ENCODE measurements at places on chromosomes 6 and 20. TPM values are rescaled to one million over a fixed set of nuclear protein-coding genes. Genes with fewer than 3 reads are reported as not detected.

The SPATS1 gene
- total RNA-seq = 4.4 TPM

The CLPSL1 gene
- not detected for total RNA-seq

GRCh38 chr6:81996414-81996813, 243.9 kb upstream of the TENT5A start:
- no peaks in the 10 kb centered on the region for H3K27me3 ChIP-seq
- DNase-seq = no peak
- no peaks in the 10 kb centered on the region for H3K36me3 ChIP-seq
- no peak overlapping the region for H3K27ac ChIP-seq

The THBS2 gene
- 33.2 TPM for total RNA-seq

The CST3 gene
- 726 TPM for total RNA-seq

GRCh38 chr6:76593668-76594067, 521.2 kb upstream of the IMPG1 start:
- no peaks in the 10 kb centered on the region for H3K36me3 ChIP-seq
- no peak overlapping the region for H3K4me3 ChIP-seq
- no peak overlapping the region for H3K27ac ChIP-seq
- H3K4me1 ChIP-seq = no peaks in the 10 kb centered on the region

The BTNL2 gene
- total RNA-seq = not detected

The SIRPG gene
- 1.8 TPM for total RNA-seq

DNA sequence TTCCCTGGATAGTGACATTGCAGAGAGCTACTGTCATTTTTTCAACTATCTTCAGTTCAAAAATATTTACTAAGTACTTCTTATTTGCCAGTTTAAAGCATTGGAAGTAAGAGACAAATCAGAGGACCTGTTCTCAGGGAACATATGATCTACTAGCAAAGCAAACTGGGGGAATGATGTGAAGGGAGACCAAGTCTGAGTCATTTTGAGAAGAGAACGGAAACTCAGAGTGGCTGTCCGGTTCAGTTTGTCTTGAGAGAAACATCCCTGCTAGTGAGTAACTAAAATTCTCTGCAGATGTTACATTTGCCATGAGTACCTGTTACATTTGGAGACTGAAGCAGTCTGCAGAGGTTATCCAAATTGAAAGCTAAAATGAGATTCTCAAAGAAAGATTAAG, 118.3 kb downstream of the KCNQ5 start:
- H3K27ac ChIP-seq = no peak overlapping the region
- no peaks in the 10 kb centered on the region for H3K27me3 ChIP-seq
- H3K4me3 ChIP-seq = no peak overlapping the region
- no peaks in the 10 kb centered on the region for H3K4me1 ChIP-seq
- no peaks in the 10 kb centered on the region for H3K36me3 ChIP-seq
- no peak for DNase-seq

GRCh38 chr20:8671370-8671961, 397.4 kb upstream of the PLCB4 start:
- H3K4me3 ChIP-seq = no peak overlapping the region
- H3K36me3 ChIP-seq = no peaks in the 10 kb centered on the region
- no peak overlapping the region for H3K27ac ChIP-seq

DNA sequence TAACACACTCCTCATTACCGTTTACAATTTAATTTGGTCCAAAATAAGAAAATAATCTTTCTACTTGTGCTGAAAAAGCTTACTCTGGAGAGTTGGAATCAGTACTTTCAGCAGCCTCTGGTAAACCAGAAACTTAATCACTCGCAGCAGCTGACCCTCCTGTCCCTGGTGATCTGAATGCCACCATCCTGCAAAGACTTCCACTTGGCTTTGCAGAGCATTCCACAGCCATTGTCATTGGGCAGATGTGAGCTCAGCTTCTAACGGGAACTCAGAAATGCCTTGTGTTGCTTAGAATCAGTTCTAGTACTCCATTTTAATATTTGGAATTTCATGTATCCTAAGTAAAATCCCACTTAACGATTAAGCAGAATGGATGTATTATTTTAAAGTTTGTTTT, 59.7 kb downstream of the PHACTR1 start:
- no peak overlapping the region for H3K4me3 ChIP-seq
- H3K4me1 ChIP-seq = no peaks in the 10 kb centered on the region
- H3K27me3 ChIP-seq = peaks cover 2% of the 10 kb centered on the region
- H3K36me3 ChIP-seq = no peaks in the 10 kb centered on the region

The DDX43 gene
- total RNA-seq = 0.14 TPM

DNA sequence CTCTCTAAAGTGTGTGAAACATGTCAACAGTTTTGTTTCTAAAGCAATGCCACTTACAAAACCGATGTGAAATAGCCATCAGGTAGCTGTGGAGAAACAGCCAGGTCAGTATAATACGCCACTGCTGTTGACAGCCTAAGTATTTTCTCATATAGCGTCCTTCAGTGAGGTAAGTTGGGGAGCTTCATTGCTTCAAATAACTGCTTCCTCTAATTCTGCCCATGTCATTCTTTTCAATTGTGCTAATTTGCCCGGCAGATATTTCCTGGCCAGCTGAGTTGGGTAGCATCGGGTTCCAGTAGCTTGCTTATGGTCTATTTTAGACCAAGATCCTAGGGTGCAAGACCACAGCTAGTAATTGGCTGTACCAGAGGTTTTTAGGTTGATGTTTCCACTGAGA, 2.1 kb upstream of the ARMC2 start:
- H3K4me1 ChIP-seq = no peaks in the 10 kb centered on the region
- no peaks in the 10 kb centered on the region for H3K27me3 ChIP-seq
- no peak overlapping the region for H3K4me3 ChIP-seq

DNA sequence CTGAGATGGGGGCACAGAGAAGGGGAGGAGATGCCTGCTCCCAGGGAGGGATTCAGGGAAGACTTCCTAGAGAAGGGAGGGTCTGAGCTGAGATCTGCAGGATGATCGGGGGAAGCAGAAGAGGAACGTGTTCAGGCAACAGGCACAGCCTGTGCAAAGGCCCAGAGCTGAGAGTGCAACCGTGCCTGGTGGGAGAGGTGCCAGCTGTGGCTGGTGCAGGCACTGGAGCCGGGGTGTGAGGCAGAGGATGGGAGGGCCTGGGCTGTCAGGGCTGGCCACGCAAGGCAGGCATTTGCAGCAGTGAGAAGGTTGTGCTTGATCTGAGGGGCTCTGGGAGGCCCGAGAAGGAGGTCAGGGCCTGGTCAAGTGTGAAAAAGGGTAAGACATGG, 27.7 kb downstream of the PTGIS start:
- no peak for DNase-seq
- no peak overlapping the region for H3K4me3 ChIP-seq
- no peaks in the 10 kb centered on the region for H3K36me3 ChIP-seq
- H3K4me1 ChIP-seq = no peaks in the 10 kb centered on the region
- no peaks in the 10 kb centered on the region for H3K27me3 ChIP-seq
- no peak overlapping the region for H3K27ac ChIP-seq

- H3K27ac ChIP-seq = no peak overlapping the region
- no peaks in the 10 kb centered on the region for H3K27me3 ChIP-seq
- peak; percentile 27 for DNase-seq
These were observed 102.1 kb downstream of the DLGAP4 start for GRCh38 chr20:36408219-36408618.

- H3K4me3 ChIP-seq = no peak overlapping the region
- no peaks in the 10 kb centered on the region for H3K4me1 ChIP-seq
- DNase-seq = no peak
- peaks cover 5% of the 10 kb centered on the region for H3K36me3 ChIP-seq
- no peak overlapping the region for H3K27ac ChIP-seq
These were observed 109.0 kb downstream of the ZFP64 start for GRCh38 chr20:52082612-52083011.

The NOX3 gene
- total RNA-seq = not detected

The MRAP2 gene
- total RNA-seq = 4.2 TPM

Measured in lung (tissue), 17 donors.